Activated CD8-positive, alpha-beta T cell treated with anti-CD3 and anti-CD28 coated beads, Interleukin-2, amount 10 ng/mL, durations not matched to agents 7 days and 5 days (primary cell): ENCODE measurements at places on chromosomes 7 and 10. TPM values are rescaled to one million over a fixed set of nuclear protein-coding genes. Genes with fewer than 3 reads are reported as not detected.

The PDZD7 gene
- total RNA-seq: 0.47 TPM

The IFIT2 gene
- total RNA-seq: 7.3 TPM

The GTPBP4 gene
- total RNA-seq: 66.0 TPM

The DEPP1 gene
- total RNA-seq: not detected

The SFRP4 gene
- total RNA-seq: not detected

The OPN1SW gene
- total RNA-seq: not detected

- H3K4me1 ChIP-seq: no peaks in the 10 kb centered on the region
- H3K27ac ChIP-seq: no peak overlapping the region
- no peaks in the 10 kb centered on the region for H3K36me3 ChIP-seq
- H3K27me3 ChIP-seq: peaks cover 11% of the 10 kb centered on the region
Observed at GRCh38 chr7:25801214-25801613, 350.8 kb upstream of the NFE2L3 start.

DNA sequence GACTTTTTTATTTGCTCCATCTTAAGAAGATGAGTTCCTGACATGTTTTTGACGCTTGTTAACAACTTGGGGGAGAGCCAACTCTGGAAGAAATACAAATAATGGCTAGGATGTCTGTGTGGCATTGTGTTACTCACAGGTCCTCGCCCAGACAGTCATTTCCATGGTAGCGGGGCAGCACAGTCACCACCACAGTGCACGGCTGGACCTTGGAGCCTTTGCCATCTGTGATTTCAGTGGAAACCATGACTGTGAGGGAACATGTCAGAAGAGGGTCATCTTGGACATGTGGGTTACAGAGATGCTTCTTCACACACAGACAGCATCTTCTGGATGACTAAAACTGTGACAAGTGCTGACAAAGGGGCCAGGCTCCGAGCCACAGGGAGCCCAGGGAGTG is 74.5 kb downstream of the PKD1L1 start:
- H3K27ac ChIP-seq: no peak overlapping the region
- no peak for DNase-seq
- H3K36me3 ChIP-seq: no peaks in the 10 kb centered on the region
- no peaks in the 10 kb centered on the region for H3K4me1 ChIP-seq
- H3K27me3 ChIP-seq: no peaks in the 10 kb centered on the region
- no peak overlapping the region for H3K4me3 ChIP-seq

- DNase-seq: no peak
- no peaks in the 10 kb centered on the region for H3K36me3 ChIP-seq
- no peaks in the 10 kb centered on the region for H3K27me3 ChIP-seq
- H3K4me1 ChIP-seq: peaks cover 26% of the 10 kb centered on the region
Observed at GRCh38 chr7:47221826-47222225, 360.1 kb downstream of the TNS3 start.

GRCh38 chr10:35986756-35987502 is 344.8 kb upstream of the FZD8 start:
- no peaks in the 10 kb centered on the region for H3K27me3 ChIP-seq
- H3K27ac ChIP-seq: no peak overlapping the region
- no peak for DNase-seq
- no peaks in the 10 kb centered on the region for H3K36me3 ChIP-seq

DNA sequence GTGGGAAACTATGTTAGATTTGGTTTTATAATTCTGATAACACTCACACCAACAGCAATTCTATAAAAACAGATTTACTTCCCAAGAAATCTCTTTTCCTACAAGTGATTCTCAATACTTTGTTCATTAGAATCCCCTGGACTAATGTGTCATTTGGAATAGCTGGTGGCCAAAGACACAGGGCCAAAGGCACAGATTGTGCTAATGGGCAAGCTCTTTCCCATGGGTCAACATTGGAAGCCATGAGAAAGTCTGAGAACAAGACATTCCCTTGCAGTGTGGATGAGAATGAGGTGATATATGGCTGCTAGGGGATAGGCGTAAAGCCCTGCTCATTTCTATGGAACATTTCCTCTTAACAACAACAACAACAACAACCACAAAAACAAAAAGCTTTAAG is 153.8 kb downstream of the AMPH start:
- no peaks in the 10 kb centered on the region for H3K4me1 ChIP-seq
- DNase-seq: no peak
- H3K36me3 ChIP-seq: no peaks in the 10 kb centered on the region
- H3K4me3 ChIP-seq: no peak overlapping the region
- no peak overlapping the region for H3K27ac ChIP-seq

DNA sequence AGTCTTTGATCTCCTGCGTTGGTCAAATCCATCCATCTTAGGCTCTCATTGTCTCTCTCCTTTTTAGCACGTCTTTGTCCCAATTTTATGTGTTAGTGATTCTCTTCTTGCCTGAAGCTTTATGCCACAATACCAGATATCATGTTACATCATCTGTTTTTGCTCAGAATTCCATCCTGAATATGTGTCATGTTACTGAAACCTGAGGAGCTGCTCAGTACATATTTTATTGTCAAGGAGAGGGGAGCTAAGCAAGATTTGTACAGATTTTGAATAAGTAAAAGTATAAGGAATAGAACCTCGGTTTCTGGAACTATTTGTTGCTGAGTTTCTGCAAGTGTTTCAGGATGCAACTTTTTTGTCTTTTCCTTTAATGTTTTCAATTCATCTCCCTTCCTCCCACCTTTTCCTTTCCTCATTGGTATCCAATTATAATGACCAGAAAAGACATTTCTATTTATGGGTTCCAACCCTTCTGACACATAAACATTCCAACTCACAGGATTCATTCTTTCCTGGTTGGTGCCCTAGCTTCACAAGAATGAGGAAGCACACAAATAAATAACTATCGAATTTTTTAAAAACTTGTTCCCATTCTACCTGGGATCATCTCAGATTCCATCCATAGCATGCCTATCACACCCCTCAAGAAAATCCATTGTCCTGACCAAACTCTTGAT is 291.8 kb downstream of the CRPPA start:
- H3K27me3 ChIP-seq: no peaks in the 10 kb centered on the region
- no peak overlapping the region for H3K4me3 ChIP-seq
- H3K27ac ChIP-seq: no peak overlapping the region
- no peaks in the 10 kb centered on the region for H3K36me3 ChIP-seq
- no peaks in the 10 kb centered on the region for H3K4me1 ChIP-seq
- DNase-seq: no peak

DNA sequence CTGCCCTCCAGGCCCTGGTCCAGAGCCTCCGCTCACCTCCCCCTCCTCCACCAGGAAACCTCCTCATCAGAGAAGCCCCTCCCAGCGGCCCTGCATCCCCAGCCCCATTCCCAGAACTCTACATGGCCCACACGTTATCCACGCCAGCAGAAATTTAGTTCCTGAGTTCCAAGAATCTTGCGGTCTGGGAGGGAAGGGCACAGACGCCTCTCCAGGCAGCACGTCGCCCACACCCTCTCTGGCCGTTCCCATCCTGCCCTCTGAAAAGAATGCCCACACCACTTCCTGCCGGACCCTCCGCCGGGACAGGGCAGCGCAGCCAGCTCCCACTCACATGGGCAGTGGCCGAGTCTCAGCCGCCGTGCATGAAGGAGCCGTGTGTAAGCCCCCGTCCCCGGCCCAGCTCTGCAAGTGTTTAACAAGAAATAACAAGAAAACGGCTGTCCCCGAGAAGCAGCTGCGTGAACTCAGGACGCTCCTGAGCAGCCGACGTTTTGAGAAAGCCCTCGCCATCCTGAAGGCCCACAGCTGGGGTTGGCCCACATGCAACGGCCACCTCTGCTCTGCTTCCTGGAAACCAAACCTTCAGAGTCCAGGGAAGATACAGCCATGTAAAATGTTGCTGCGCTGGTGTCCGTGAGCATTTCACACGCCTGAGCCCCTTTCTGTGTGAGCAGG is 17.4 kb downstream of the ADGRA1 start:
- no peaks in the 10 kb centered on the region for H3K36me3 ChIP-seq
- DNase-seq: no peak
- no peaks in the 10 kb centered on the region for H3K4me1 ChIP-seq
- no peak overlapping the region for H3K27ac ChIP-seq
- peaks cover 3% of the 10 kb centered on the region for H3K27me3 ChIP-seq

- H3K36me3 ChIP-seq: no peaks in the 10 kb centered on the region
- H3K27ac ChIP-seq: no peak overlapping the region
- DNase-seq: no peak
- H3K4me3 ChIP-seq: no peak overlapping the region
- peaks cover 36% of the 10 kb centered on the region for H3K27me3 ChIP-seq
Observed at GRCh38 chr10:122116331-122116730, 127.4 kb downstream of the TACC2 start.

DNA sequence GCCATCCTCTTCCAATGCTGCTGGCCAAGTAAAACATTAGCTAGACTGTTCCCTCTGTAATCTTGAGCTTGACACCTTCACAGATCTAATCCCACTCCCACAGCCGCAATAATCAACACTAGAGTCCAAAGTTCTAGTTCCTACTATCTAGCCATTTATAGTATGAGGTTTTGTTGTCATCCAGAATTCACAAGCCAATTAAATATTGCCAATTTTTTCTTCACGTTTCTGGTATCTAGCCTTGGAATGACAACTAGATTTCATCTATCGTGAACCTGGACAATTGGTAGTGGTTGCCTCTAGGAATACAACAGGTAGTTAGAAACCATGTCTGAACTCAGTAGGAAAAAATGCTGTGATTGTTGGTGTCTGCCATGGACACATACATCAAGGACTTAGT is 10.4 kb downstream of the WASL start:
- H3K27ac ChIP-seq: no peak overlapping the region
- no peaks in the 10 kb centered on the region for H3K27me3 ChIP-seq
- H3K4me3 ChIP-seq: no peak overlapping the region
- peaks cover 28% of the 10 kb centered on the region for H3K4me1 ChIP-seq

DNA sequence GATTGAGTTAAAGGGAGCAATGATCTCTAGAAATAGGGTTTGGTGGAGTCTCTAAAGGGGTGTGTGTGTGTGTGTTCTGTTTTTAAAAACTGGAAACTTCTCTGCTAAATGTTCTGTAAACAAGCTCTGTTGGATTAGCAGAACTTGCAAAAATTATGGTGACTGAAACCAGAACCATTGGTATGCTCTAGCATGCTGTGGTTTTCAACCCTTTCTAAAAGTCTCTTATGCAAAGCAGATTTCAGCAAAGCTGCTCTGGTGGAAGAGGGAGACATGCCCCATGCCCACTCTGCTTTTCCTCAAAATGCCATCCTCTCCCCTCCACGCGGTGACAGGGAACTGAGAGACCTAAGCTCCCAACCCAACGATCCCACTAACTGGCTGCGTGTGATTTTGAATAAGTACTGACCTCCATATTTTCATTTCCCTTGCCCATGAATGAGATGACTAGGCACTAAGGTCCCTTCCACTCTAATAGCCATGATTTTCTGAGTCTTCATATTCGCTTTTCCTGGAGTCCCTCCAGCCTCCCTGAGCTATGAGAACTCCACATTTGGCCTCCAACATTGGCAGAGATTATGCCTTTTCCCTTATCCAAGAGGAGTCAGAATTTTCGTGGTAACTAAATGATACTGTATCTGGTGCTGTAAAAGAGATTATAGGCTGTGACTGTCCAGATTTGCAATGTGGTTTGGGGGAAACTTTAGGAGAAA is 117.3 kb upstream of the PALS2 start:
- H3K36me3 ChIP-seq: no peaks in the 10 kb centered on the region
- no peak overlapping the region for H3K4me3 ChIP-seq
- peaks cover 7% of the 10 kb centered on the region for H3K27me3 ChIP-seq
- H3K4me1 ChIP-seq: no peaks in the 10 kb centered on the region
- no peak overlapping the region for H3K27ac ChIP-seq
- no peak for DNase-seq

DNA sequence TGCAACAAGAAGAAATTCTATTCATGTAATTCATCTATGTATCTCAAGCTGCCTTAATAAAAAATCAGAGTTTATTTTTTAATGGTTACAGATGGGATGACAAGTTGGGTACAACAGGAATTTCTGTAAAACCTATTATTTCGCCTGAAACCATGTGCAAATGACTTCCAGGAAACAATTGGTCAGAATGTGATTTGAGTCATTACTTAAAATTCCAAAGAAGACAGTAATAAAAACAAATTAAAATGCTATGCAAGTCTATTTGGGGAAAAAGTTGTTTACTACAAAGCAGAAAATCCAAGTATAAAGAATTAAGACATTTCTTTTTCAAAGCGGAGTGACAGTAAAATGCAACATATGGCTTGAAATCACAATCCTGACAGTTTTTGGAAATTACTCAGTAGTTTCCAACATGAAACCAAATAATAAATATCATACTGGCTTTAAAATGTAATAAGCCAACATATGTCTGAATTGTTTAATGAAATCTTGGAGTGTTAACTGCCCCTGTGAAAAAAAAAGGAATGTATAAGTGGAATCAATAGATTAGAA is 41.5 kb upstream of the SEMA3C start:
- no peaks in the 10 kb centered on the region for H3K27me3 ChIP-seq
- no peaks in the 10 kb centered on the region for H3K36me3 ChIP-seq
- no peaks in the 10 kb centered on the region for H3K4me1 ChIP-seq

- H3K4me1 ChIP-seq: no peaks in the 10 kb centered on the region
- DNase-seq: no peak
- no peaks in the 10 kb centered on the region for H3K36me3 ChIP-seq
- H3K27ac ChIP-seq: no peak overlapping the region
Observed at GRCh38 chr7:69237541-69237940, 360.7 kb upstream of the AUTS2 start.

DNA sequence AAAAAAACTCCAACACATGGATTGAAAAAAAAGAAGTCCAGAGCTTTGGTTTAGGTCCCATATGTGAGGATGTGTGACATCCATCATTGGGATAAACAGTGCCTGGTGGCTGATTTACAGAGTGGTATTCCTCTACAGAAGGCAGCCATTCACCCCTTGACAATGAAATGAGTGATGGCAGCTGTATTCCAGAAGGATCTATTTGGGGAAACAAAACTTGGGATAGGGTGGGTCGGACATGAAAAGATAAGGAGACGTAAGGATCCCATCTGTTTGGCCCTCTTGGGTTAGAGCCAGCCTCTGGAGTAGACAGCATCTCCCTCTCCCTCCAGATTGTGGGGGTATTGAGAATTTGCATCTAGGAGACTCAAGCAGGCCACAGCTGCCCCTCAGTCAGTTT is 15.2 kb upstream of the CREB5 start:
- peaks cover 12% of the 10 kb centered on the region for H3K27me3 ChIP-seq
- H3K27ac ChIP-seq: no peak overlapping the region
- no peaks in the 10 kb centered on the region for H3K36me3 ChIP-seq
- DNase-seq: no peak
- H3K4me3 ChIP-seq: no peak overlapping the region

- H3K4me1 ChIP-seq: peaks cover 9% of the 10 kb centered on the region
- H3K4me3 ChIP-seq: no peak overlapping the region
- H3K27me3 ChIP-seq: peaks cover 11% of the 10 kb centered on the region
- no peak for DNase-seq
Observed at GRCh38 chr10:78407966-78408365, 374.3 kb downstream of the RPS24 start.

- no peaks in the 10 kb centered on the region for H3K36me3 ChIP-seq
- H3K4me3 ChIP-seq: no peak overlapping the region
- DNase-seq: no peak
- no peaks in the 10 kb centered on the region for H3K27me3 ChIP-seq
Observed at GRCh38 chr10:125035136-125035535, 93.2 kb downstream of the ZRANB1 start.

GRCh38 chr7:15252181-15252580 is 309.6 kb downstream of the AGMO start:
- DNase-seq: no peak
- no peak overlapping the region for H3K4me3 ChIP-seq
- no peaks in the 10 kb centered on the region for H3K4me1 ChIP-seq
- H3K27me3 ChIP-seq: no peaks in the 10 kb centered on the region
- H3K27ac ChIP-seq: no peak overlapping the region
- H3K36me3 ChIP-seq: no peaks in the 10 kb centered on the region
